ENCODE measurements at places on chromosomes 6 and 20.
A peak's percentile ranks its signal among the peaks of the same experiment; 100 is the strongest.

DNA sequence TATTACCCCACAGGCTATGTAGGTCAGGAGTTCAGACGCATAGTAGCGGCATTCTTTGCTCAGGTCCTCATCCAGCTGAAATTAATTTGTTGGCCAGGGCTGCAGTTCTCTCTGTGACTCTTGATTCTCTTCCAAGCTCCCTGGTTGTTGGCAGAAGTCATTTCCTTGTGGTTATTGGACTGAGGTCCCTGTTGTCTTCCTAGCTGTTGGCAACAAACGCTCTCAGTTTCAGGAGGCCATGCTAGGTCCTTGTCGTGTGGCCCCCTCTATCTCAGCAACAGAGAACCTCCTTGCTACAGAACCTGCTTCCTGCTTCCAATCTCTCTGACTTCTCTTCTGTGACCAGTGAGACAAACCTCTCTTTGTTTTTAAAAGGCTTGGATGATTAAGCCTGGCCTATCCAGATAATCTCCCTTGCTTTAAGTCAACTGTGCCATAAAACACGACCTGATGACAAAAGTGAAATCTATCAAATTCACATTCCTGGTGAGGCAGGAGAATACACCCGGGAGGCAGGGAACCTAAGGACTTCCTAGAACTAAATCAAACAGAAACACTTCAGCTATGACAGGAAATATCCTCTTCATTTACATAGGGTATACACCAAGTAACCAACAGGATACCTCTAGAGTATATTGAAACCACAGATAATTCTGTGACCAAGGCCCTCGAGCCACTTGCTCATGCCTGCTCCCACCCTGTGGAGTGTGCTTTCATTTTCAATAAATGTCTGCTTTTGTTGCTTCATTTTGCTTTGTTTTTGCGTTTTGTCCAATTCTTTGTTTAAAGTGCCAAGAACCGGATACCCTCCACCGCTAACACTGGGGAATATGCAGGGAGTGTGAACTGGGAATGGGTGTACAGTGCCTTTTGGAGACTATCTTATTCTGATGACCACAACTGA is 196.0 kb downstream of the BTBD3 start:
- peak; percentile 1 for DNase-seq

DNA sequence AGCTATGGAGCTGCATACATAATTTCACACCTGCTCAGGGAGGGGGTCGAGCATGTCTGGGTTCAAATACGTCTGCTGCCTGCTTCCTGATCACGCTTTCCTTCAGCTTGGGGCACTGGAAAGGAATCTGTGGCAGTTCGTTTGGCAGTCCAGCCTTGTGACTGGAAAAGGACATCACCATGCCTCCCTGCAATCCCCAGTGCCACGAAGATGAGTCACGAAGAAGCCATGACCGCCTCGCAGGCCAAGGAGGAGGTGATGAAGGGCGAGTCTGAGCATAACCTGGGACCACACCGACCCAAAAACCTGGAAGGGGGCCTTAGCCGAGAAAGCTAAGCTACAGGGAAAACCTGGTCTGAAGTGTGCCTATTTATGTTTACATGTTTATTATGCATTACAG is 13.1 kb downstream of the JAG1 start:
- DNase-seq, result no peak

DNA sequence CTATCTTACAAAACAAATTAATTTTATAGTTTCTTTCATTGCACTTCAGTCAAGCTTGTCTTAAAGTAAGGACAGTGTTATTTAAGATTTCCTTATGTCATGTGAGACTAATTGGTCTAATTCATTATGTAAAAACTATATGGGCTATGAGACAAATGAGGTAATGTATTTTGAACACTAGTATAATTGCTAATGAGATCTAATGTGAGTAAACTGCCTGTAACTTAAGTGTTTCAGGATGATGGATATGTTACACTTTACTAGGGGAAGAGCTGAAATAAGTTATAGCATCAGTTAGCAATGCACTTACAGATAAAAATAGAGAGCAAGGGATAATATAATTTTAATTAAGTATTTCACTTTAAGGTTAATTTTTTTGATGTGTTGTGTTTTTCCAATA is 386.3 kb upstream of the MAP3K7 start:
- no peak for DNase-seq

- DNase-seq, result peak; percentile 14
These were observed 95.0 kb upstream of the IFNGR1 start for GRCh38 chr6:137313928-137314855.

DNA sequence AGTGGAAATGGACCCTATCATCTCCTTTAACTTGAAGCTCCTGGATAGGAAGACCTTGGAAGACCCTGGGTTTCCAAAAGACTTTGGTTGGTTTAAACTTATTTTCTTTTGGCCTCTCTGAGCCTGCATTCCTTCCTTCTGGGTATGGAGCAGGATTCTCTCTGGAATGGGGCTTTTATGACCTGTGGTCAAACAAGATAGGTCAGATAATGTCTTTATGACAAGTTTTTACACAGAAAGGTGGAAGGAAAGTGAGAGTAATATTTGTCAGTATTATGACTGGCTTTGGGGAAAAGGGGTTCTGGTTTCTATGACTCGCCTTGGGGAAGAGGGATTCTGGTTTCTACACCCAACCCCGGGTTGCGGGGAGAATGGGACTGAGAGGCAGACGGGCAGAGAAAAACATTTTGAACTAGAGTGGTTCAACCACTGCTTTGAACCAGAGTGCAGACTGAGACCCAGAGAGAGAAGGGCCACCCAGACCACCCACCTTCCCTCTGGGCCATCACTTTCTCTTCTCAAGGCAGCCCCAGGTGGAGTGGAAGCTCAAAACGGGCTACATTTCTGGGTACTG is 37.6 kb upstream of the KCNK5 start:
- no peak for DNase-seq
